ENCODE measurements at places on chromosomes 11 and 22.

GRCh38 chr11:82494988-82495432 is 238.7 kb downstream of the FAM181B start:
- no peak for DNase-seq

GRCh38 chr11:7450836-7451235 is 34.5 kb upstream of the OLFML1 start:
- DNase-seq: no peak

GRCh38 chr11:20917306-20917705 is 247.9 kb downstream of the NELL1 start:
- no peak for DNase-seq

DNA sequence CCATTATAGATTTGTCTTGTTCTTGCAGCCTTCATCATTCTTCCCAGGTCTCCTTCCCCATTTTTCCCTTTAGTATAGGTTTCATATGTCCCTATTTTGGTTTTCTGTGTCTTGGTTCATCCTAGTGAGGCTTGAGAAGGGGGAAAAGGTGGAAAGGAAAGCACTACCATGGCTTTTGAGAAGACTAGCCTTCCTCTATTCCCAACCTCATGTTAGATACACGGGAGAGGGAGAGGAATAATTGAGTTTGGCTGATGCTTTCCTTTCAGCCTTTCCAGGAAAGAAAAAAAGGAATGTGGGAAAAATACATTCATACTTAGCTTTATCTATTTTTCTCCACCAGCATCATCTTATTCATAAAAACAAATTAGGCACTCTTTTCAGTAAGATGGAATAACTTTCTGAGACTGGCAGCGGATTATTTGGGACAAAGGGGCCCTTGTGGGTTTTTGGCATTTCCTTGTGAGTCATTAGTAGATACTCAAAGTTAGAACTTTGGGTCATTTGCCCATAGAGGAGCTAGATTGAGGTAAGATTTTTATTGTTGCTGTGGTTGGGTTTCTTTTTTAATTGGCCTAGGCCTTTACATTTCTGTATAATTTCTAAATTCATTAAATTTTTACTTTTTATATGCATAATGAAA is 23.8 kb downstream of the CAPRIN1 start:
- no peak for DNase-seq

DNA sequence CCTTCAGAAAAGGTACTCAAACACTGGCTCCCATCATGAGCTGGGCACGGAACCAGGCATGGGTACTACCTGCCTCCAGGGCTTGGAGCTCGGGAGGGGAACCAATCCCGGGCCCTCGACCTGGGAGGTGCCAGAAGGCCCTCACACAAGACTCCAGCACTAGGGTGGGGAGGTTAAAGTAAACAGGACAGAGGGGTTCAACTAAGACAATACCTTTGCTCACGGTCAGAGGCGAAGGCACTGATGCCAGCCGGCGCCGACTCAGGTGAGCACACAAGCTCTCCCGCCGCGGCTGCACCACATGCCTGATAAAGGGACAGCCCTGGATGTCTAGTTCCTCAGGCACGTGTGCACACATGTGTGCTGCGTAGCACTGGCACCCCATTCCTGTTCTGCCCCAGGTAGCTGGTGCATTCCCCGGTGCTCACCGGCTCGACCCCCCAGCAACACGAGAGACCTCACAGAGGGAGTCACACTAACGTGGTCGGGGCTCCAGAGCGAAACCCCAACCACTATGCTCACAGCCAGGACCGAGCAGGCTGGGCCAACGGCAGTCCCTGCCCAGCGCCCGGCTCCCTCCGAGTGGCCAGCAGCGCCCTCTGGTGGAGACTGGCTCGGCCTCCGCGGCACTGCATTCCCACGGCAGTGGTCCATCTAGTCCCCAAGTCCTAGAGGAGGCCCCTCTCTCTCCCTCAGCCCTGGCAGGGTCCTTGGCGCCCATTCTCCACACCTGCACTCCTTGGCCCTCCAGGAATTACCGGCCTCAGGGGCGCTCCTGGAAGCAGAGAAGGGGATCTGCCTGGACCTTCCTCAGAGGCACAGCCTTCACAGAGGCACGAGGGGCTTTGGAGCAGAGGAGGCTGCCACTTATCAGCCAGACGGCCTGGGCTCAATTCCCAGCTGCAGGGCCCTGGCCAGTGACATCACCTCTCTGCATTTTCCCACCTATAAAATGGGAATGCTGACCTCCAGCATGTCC is 28.8 kb upstream of the MOB2 start:
- DNase-seq: peak; percentile 80

- DNase-seq: no peak
Observed at GRCh38 chr22:40597526-40598430, 38.7 kb downstream of the MRTFA start.

- DNase-seq: no peak
Observed at GRCh38 chr11:36635066-36635862, 37.2 kb upstream of the RAG2 start.

GRCh38 chr22:19942157-19943081 is 801 bp upstream of the TXNRD2 start:
- DNase-seq: no peak

DNA sequence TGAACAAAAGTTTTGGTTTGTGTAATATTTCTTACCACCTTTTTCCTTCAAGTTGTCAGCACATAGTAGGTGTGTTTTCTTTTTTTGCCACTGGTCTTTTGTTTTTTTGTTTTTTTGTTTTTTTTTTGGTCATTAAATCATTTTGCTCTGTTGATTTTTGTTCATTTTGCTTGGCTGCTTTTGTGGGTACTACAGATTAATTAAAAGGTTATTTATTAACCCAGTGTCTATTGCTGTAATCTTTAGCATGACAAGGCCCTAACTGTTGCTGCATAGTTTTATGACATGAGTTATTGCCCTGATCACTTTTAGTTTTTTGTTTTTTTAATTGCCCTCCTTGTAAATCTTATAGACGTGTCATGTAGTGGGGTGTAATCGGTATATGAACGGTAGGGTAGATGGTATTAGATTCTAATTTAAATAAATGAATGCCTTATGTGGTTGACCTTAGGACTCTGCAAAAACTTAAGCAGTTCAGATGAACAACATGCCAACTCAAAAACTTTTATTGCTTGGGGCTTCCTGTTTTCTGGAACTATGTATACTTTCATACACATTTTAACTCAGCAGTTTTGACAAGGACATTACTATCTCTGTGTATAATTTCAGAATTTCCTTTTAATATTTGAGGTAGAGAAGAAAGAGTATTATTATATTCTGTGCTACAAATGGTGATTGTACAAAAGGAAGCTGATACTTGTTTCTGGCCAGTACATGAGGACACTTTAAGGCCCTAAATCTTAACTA is 7.9 kb downstream of the EWSR1 start:
- no peak for DNase-seq

- no peak for DNase-seq
Observed at GRCh38 chr11:64123679-64124078, 42.2 kb downstream of the MACROD1 start.

DNA sequence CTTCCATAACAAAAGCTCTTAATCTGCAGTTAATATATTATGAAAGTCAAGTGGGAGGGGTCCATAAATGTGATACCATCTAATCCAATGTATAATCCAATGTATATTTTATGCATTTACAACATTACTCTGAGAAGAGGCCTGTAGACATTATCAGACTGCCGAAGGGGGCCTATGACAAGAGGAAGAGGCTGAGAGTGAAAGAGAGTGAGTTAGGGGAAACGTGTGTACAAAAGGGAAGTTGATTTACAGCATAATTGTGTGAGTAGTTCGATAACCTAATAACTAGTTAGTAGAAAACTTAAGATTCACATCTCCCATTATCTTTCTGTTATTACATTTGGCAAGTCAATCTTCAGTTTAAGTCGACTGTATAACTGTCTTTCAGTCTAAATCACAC is 86.6 kb downstream of the DDX10 start:
- no peak for DNase-seq

DNA sequence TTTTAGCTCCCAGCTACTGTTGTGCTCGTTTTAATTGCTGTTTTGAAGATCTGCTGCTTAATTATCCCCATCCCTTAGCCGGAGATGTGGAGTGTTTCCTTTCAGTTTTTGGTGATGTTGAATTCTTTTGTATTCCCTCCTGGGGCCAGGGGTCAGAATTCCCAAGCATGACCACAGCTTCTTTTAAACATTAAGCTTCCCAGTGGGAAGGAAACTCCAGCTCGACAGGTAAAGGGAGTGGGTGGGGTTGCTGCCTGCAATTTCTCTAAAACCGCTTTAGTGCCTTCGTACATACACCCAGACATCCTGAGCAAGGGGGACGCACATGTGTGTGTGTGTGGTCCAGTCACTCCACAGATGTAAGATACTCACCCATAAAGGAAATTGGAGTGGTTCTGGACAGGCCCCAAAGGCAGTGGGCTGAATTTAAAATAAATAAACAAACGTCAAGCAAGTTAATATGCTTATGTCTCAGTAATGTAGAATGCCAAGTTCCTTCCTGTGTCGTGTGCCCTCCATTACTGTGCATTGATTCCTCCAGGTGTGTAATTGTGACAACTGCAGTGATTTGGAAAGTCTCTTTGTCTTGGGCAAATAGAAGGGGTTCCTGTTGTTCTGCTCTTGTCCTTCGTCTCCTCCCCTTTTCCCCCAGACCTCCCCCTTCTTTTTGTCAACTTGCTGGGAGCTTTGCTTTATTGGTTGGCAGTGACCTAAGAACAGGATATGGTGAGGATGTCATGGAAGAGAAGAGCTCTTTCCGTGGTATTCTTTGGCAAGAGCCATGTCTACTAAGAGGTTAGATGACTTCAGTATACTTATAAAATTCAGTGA is 19.2 kb upstream of the ADSL start:
- DNase-seq: no peak

GRCh38 chr11:74018331-74019005 is 9.6 kb upstream of the UCP3 start:
- no peak for DNase-seq

- no peak for DNase-seq
Observed at GRCh38 chr22:47797342-47797945, 1035.0 kb downstream of the TBC1D22A start.

- no peak for DNase-seq
Observed at GRCh38 chr11:3901249-3902025, 46.0 kb downstream of the STIM1 start.

DNA sequence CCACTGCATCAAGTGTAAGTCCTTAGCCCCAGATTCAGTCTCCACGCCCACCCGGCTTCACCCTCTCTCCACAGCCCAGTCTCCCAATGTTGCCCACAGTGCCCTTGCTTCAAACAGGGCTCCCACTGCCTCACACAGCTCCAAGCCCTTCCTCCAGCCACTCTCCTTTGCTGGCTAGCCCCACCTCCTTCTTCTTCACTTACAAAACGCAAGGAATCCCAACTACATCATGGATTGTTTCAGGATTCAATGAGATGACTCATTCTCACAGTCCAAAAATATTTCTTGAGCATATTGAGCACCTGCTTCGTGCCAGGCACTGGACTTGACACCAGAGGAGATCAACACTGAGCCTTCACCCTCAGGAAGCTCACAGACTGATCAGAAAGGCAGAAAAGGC is 533.5 kb downstream of the BUD13 start:
- no peak for DNase-seq

GRCh38 chr11:59801981-59802638 is 8.5 kb downstream of the MRPL16 start:
- DNase-seq: no peak

DNA sequence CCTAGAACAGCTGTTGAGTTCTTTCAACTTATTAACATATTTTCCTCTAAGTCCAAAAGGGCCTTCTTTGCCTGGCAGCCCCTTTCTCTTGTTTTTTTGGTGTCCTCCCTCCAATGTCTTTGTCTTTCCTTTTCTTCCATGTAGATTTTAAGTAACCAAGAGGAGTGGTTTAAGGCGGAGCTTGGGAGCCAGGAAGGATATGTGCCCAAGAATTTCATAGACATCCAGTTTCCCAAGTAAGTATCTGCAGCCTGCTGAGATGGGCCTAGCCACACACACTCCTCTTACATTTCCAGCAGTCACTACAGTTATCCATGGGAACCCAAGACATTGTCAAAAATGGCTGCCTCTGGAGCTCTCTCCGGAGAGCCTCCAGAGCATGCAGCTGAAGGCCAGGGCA is 4.5 kb upstream of the TMA7B start:
- no peak for DNase-seq

DNA sequence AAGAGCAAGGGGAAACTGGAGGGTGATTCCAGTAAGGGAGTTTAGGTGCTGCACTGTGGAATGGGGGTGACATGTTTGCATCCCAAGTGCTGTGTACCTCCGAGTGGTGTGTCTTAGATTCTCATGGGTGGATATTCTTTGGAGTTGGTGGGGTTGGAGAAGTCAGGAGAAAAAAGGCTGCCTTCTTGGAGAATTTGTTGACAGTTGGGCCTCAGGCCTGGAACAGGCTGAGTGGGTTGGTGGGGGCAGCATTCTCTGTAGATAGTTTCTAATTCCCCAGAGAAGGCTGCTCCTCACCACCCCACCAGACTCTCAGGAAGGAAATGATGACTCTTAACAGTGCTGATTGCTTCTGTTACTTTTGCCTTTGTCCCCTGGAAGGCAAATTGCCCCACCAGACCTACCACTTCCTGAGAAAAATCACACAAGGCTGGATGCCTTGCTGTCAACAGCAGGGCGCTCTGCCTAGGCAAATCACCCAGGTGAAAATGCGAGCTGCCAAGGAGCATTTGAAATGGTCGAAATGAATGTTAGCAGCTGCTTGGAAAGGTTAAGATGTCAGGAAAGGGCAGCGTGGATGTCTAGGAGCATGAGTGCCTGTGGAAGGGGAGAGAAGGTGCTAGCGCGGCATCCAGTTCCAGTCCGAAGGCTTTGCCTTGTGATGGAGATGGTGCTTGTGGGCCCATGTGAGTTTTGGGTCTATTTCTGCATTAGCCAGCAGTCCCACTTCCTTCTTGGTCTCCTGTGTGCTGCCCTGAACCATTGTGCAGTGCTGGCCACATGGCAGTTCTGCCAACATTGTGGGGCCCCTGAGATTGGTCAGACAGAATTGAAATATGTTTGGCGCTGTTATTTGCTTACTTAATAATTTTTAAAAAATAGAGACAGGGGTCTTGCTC is 29.7 kb upstream of the SORL1-AS1 start:
- DNase-seq: peak; percentile 57

- no peak for DNase-seq
Observed at GRCh38 chr22:37157516-37158285, 8.0 kb upstream of the IL2RB start.
